Vagina (tissue), 2 donors: ENCODE measurements at places on chromosomes 12 and 14.

DNA sequence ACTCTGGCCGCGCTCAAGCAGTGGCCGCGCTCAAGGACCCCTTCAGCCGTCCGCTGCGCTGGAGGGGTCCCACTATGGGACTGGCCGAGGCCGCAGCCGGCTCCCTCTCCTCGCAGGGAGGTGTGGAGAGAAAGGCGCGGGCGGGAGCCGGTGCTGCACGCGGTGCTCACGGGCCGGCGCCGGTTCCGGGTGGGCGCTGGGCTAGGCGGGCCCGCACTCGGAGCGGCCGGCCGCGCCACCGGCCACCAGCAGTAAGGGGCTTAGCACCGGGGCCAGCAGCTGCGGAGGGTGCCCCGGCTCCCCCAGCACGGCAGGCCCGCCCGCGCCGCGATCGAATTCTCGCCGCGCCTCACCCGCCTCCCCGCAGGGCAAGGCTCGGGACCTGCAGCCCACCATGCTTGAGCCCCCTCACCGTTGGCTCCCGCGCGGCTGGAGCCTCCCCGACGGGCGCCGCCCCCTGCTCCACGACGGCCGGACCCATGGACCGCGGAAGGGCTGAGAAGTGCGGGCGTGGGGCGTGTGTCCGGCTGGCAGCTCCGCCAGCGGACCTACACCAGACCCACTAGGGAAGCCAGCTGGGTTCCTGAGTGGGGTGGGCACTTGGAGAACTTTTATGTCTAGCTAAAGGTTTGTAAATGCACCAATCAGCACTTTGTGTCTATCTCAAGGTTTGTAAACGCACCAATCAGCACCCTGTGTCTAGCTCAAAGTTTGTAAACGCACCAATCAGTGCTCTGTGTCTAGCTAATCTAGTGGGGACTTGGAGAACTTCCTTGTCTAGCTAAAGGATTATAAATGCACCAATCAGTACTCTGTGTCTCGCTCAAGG, 49.5 kb downstream of the KLHL28 start:
- H3K4me3 ChIP-seq: peak overlapping the region; percentile 66
- H3K27me3 ChIP-seq: no peaks in the 10 kb centered on the region
- DNase-seq: no peak
- peaks cover 10% of the 10 kb centered on the region for H3K4me1 ChIP-seq

DNA sequence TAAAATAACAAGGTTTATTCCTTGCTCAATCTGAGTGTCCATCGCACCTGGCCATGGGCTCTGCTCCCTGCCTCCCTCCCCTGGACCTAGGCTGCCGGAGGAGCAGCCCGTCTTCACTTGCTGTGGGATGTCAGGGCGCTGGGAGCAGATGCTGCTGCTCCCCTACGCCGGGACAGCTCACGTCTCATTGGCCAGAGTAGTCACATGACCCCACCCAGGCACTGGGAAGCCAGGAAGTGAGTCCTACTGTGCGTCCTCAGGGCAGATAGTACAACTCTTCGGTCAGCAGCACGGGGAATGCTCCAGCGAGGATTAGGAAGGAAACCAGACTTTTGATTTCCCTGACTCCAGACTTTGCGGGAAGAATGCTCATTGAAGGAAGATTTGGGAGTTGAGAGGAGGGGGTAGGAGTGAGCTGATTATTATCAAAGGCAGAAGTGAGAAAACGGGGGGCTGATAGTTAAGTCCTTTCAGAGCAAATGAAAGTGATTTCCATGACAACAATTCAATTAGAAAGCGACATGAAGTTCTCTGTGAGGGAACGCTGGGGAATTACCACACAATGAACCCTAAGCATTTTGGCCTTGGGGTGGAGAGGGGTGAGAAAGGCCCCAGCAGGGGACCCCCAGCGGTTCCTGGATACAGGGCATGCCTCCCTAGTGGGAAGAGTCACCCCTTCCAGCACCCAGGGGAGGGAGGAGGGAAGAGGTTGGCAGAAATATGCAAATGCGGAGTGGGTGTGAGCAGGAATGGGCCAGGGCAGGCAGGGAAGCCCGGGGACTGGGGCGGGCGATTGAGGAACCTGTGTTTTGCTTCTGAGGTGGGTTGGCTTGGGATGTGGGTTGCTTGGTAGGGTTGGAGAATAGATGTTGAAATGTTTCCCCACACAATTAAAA, 215.5 kb downstream of the AACS start:
- no peak overlapping the region for H3K27ac ChIP-seq
- no peak overlapping the region for H3K4me3 ChIP-seq
- H3K4me1 ChIP-seq: no peaks in the 10 kb centered on the region
- no peak for DNase-seq

DNA sequence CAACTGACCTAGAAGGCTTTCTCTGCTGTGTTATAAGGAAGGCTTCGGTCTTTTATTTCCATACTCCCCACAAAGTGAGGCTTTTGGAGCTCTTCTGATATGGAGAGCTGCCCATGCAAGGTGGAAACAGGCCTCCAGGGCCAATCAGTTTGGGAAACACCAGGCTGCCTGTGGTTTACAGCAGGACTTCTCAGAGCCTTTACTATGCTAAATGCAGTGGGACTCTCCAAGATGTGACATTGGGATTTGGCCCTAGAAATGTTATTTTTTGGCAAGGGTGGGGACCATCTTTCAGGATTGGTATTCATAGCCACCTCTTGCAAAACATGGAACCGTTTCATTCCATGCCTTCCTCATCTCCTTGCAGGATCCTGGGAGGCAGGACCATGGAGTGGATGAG, 3.7 kb downstream of the ACACB start:
- no peaks in the 10 kb centered on the region for H3K27me3 ChIP-seq
- H3K4me1 ChIP-seq: peaks cover 25% of the 10 kb centered on the region
- DNase-seq: no peak
- no peaks in the 10 kb centered on the region for H3K36me3 ChIP-seq
- no peak overlapping the region for H3K27ac ChIP-seq

DNA sequence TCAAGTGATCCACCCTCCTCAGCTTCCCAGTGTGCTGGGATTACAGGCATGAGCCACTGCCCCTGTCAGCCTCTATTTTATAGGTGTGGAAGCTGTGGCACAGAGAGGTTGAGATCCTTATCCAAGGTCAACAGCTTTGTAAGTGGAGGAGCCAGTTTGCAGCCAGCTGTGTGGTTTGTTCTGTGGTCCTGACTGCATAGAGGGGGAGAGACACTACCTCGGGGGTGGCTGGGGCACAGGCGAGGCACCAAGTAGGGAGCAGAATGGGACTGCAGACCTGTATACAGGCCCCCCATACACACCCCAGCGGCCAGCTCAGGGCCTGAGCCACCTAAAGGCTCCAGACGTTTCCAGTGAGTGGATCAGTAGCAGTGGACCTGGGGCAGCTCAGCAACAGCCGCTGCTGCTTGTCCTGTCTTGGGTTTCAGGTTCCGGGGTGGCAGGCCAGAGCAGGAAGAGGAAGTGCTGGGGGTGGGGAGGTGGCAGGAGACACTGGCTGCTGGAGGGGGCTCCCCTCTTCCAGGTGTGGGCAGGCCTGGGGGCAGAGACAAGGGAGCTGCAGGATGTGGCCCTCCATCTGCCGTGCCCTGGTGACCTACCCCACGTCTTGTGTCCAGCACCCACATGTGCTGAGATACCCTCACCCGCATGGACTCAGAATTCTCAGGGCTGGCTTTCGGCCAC, 11.0 kb downstream of the ORAI1 start:
- DNase-seq: no peak
- H3K27me3 ChIP-seq: no peaks in the 10 kb centered on the region
- H3K4me1 ChIP-seq: peaks cover under 1% of the 10 kb centered on the region

- H3K4me1 ChIP-seq: no peaks in the 10 kb centered on the region
- H3K4me3 ChIP-seq: no peak overlapping the region
- no peak for DNase-seq
- no peaks in the 10 kb centered on the region for H3K27me3 ChIP-seq
Measured at GRCh38 chr14:70096866-70097265, 91.9 kb downstream of the SLC8A3 start.

DNA sequence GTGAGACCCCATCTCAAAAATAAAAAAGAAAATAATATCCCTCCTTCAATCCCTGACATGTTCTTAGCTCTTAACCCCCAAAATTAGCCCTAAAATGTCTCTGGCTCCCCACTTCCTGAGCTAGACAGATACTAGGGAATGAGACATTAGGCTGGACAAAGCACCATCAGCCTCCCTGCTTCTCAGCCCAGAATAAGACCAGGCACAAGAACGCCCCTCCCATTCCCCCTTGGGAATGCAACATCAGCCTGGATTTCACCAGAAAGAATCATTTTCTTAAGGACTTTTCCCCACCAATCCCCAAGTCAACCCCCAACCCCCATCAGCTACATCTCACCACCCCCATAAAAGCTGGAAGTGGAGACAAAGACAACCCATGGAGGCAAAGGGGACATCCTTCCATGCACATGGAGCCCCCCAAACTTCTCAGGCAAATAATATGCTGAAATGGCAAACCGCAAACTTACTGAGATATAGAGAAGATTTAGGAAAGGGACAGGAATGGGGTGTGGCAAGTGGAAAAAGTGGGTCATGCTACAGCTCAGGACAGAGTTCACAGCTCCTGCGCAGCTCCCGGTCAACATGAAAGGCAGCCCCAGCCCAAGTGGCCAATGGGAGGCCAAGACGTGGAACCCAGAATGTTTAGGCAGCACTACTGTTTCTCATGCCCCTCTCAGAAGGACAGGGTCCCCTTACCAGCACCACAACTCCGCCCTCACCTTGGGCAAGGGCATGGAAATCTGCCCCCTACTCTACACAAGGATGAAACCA, 2.7 kb downstream of the CHD4 start:
- H3K27me3 ChIP-seq: no peaks in the 10 kb centered on the region
- peak overlapping the region; percentile 99 for H3K27ac ChIP-seq
- DNase-seq: no peak
- H3K4me3 ChIP-seq: peak overlapping the region; percentile 27

DNA sequence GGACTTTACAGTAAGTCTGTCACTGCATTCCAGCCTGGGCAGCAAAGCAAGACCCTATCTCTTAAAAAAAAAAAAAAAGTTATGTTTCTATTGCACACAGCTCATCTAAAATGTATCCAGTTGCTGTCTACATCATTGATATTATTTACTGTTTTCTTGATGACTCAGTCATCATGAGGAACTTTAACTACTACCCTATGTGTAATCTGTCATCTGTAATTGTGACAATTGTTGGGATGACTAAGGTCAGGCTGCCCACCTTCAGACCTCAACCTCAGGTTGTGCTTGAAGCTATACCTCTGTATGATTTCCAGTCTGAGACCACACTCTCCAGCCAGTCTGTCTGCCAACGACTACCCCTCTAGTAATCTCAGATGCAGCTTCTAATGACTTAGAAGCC, 15.3 kb downstream of the PPP1R13B start:
- H3K4me1 ChIP-seq: no peaks in the 10 kb centered on the region
- H3K36me3 ChIP-seq: no peaks in the 10 kb centered on the region
- H3K4me3 ChIP-seq: no peak overlapping the region

DNA sequence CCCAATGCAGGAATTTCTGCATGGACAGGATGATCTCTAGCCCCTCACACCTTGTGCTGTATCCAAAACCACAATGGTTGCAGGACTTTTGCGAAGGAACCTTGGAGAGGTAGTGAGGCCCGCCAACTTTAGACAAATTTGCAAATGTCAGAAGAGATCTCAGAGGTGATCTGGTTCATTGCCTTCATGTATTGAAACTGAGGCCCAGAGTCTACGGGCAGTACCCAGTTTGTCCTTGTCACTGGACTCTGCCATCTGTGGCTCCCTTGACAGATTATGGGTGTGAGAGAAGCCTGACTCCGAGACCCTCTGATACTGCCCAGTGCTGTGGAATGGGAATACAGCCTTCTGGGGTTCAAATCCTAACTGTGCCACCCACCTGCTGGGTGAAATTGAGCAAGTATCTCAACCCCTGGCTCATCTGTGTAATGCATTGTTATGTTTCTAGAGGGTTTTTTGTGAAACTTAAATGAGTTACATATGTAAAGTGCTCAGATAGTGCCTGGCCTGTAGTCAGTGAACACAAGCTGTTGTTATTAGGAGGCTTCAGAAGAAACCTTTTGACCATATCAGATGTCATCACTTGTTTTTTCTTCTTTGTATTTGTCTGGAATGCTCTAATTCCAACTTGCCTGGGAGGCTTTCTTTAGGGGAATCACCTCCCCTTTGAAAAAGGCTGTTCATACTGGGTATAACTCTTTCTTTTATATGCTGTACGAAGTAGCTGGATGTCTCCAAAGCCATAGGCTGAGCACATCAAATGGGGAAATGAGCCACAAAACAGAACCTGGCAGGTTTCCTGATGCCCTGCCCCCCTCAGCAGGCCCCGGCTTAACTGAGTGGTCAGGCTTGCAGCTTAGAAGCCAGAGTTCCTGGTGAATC, 71.4 kb upstream of the SRSF5 start:
- H3K4me3 ChIP-seq: no peak overlapping the region
- no peaks in the 10 kb centered on the region for H3K27me3 ChIP-seq
- H3K36me3 ChIP-seq: no peaks in the 10 kb centered on the region

GRCh38 chr12:64746663-64747062, 12.5 kb downstream of the GNS start:
- H3K27me3 ChIP-seq: no peaks in the 10 kb centered on the region
- H3K4me1 ChIP-seq: no peaks in the 10 kb centered on the region
- DNase-seq: no peak
- H3K27ac ChIP-seq: no peak overlapping the region

GRCh38 chr14:58298477-58299400, at the start of gene ARID4A:
TSS of gene ARID4A (plus strand) at chr14:58298555. CDS start at chr14:58299855, 1,300 bp downstream.
- peaks cover 57% of the 10 kb centered on the region for H3K4me1 ChIP-seq
- peaks cover 17% of the 10 kb centered on the region for H3K36me3 ChIP-seq
- peak within 1 kb of the TSS; percentile 98 for H3K4me3 ChIP-seq
- peak within 1 kb of the TSS; percentile 97 for H3K27ac ChIP-seq
- DNase-seq: peak; percentile 97
- no peaks in the 10 kb centered on the region for H3K27me3 ChIP-seq

DNA sequence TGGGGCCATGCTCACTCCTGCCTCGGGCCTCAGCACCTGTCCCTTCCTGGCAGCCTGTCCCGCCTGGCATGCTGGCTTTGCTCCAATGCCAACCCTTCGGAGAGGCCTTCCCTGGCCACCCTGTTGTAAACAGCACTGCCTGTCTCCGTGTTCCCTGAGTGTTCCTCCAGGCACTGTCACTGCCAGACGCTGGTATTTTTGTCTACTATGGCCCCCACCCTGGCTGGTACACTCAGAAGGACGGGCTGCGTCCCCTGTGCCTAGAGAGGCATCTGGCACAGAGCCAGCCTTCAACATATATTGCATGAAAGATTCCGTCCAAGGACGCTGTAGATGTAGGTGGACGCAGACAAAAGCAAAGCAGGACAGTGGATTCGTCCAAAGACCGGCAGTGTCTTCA, 2.7 kb upstream of the ASPG start:
- H3K27me3 ChIP-seq: peaks cover 5% of the 10 kb centered on the region
- peaks cover 4% of the 10 kb centered on the region for H3K4me1 ChIP-seq
- H3K4me3 ChIP-seq: no peak overlapping the region
- no peak overlapping the region for H3K27ac ChIP-seq

DNA sequence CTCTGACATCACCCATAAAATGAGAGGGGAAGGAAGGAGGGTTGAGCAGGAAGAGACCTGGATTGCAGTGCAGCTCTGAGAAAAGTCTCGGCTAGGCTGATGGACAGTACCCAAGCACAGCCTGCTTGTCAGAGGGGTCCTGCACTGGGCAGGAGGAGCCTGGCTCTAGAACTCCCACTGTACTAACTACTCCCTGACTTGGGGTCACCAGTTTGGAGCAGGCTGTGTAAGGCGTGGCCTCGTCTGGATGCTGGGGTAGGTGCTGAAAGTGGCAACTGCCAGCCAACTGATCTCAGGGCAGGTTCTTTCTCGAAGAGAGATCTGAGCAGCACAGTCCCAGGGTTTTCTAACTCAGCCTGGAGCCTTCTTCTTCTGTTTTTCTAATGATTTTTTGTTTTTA, 176.3 kb downstream of the ATP23 start:
- H3K4me1 ChIP-seq: no peaks in the 10 kb centered on the region
- H3K36me3 ChIP-seq: no peaks in the 10 kb centered on the region
- no peak overlapping the region for H3K27ac ChIP-seq
- H3K4me3 ChIP-seq: no peak overlapping the region
- H3K27me3 ChIP-seq: no peaks in the 10 kb centered on the region
